ENCODE measurements at places on chromosomes 6 and 20.

- DNase-seq, result peak; percentile 48
Observed at GRCh38 chr6:112563368-112563767, 216.2 kb downstream of the RFPL4B start.

DNA sequence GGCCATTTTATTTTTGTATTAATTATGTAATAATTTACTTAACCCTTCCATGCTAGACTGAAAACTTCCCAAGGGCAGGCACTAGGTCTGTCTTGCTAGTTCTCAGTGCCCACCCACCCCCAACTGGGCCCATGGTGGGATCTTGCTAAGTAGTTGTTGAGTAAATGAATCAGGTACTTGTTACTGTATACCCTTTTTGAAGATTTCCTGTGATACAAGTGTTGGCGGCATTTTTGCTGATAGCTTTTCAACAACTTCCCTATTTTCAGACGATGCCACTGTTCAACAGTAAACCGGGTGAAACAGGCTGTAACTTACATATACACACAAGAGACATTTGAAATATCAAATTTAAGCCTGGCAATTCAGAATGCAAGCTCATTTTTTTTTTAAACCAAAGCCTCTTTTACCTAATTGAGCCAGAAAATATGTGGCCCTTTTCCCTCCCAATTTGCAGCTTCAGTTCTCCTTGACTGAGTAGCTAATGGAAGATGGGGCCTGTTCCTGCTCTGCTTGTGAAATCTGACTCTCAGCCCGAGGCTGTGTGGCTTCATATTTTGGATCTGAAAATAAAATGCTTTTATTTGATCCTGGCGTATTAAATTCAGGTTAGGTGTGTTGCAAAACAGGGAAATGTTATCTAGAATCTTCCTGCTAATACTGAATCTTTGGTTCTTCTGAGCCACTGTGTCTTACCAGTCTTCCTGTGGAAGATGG, 288.3 kb downstream of the NRN1 start:
- no peak for DNase-seq

GRCh38 chr20:61288331-61288784, 36.3 kb downstream of the CDH4 start:
- DNase-seq, result no peak

GRCh38 chr20:21102603-21103311, 3.4 kb downstream of the LINC00237 start:
- DNase-seq, result no peak

DNA sequence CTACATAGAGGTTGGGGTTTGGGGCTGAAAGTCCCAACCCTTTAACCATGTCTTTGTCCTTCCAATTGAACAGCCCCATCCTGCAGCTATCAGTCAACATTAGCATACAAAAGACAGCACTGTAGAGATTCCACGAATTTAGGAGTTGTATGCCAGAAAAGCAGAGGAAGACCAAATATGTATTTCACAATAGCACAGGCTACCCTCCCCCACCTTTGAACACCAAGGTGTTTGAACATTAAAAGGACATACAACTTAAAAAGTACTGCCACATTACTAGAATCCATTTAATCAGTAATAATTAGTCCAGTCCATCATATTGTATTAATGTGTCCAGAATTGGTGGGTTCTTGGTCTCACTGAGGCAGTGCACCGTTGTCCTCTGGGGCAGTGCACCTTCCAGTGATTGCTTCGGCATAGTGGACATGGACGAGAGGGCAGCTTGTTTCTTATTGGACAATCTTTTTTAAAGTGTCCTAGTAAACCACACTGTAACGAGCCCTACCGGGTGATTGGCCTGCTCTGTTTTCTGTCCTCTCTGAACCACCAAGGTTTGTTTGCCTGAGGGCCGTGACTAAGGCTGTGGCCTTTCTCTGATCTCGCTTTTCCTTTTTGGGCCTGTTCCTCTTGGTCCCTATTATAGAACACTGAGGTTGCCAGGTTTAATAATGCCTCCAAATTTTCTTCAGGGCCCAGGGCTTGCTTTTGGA, 36.4 kb downstream of the GSTA4 start:
- DNase-seq, result peak; percentile 44

Data from PC-3 (cell line).